ENCODE measurements at places on chromosomes 5 and 9.

DNA sequence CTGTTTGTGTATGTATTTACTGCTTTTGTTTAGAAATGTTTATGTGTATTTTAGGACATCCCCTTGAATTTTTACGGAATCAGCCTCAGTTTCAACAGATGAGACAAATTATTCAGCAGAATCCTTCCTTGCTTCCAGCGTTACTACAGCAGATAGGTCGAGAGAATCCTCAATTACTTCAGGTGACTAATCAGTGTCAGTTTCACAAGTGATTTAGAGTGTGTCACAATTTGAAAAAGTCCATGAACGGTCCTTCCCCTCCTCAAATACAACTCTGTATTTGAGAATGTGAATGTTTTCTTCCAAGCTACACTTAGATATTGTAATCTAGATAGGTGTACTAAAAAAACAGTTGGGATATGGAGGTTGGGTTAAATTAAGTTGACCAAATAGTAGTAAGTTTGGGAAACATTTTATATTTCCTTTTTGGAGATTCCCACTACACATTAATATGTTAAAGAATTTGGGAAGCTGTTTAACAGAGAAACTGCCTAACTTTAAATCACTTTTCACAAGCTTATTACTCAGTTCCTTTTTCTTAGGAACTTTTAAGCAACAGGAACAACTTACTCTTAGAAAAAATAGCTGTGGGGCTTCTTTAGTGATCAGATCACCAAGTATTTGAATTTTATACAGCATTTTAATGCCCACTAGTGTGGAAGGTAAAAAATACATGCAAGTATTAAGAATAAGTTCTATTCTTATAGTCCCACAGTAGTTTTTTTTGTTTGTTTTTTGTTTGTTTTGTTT lies 40.9 kb downstream of the RAD23B start:
- DNase-seq: no peak

- no peak for DNase-seq
These were observed 43.4 kb downstream of the PPARGC1B start for GRCh38 chr5:149773291-149774095.

DNA sequence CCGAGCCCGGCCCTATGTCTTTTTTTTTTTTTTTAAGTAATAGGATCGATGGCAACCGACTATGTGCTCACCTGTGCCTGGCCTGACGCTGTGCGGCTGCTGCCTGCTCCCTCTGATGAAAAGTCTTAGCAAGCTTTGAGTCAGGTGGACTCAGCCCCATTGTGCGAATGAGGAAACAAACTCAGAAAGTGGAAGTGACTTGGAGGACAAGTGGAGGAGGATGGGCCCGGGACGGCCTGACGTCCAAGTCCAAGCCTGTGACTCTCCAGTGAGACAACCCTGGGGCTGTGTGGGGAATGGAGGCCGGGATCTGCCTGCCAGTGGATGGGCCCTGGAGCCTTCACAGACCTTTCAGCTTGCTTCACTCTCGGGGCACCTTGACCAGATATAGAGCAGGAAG lies 57.9 kb downstream of the EXD3 start:
- no peak for DNase-seq

DNA sequence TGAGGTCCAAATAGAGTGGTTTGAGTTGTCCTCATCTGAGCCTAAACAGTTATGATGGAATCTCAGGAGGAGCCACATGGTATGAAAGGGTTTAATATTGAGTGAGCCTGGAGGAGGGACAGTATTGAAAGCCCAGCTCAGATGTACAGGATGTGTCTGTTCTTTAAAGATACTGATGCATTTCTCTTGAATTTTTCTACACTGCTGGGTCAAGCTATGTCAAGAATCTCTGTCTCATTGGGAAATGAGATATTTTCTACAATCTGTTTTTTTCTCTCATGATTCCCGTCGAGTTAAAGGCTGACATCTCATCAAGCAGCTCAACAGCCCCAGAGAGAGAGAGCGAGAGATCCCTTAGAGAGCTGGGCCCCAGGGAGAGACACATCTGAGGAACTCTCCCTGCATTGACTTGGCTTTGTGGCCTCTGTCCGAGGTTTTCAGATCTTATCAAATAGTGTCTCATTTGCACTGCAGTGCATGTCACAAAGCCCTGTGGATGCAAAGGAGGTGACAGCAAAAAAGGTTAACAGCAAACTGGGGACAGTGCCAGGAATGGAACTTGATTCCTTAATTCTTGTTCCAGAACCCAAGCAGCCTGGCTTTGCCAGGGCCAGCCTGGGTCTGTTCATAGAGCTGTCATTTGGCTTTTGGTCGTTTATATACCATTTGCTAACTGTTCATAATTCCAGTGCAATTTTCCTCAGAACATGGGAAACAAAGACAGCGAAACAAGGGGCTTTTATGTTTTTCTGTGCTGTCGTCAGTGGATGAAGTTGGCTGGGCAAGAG lies 19.0 kb upstream of the ACTBL2 start:
- DNase-seq: no peak

GRCh38 chr5:51156838-51157237 lies 226.4 kb upstream of the ISL1 start:
- DNase-seq: no peak

DNA sequence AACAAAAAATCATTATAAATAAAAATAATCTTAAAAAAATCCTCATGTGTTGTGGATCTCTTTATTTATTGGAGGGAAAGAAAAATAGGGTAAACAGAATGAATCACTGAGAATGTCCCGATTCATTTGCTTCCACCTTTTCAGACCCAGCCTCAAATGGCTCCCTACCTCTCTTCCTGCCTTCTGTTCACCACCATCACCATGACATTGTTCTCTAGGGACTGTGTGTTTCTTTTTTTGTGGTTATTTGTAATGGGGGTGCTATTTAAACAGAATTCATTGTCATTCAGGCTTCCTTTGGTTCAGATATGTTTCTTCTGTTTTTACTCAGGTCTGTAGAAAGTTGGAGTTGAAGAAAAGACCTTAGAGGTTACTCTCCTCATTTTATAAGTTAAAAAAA lies 198.2 kb downstream of the KIF4B start:
- DNase-seq: no peak

DNA sequence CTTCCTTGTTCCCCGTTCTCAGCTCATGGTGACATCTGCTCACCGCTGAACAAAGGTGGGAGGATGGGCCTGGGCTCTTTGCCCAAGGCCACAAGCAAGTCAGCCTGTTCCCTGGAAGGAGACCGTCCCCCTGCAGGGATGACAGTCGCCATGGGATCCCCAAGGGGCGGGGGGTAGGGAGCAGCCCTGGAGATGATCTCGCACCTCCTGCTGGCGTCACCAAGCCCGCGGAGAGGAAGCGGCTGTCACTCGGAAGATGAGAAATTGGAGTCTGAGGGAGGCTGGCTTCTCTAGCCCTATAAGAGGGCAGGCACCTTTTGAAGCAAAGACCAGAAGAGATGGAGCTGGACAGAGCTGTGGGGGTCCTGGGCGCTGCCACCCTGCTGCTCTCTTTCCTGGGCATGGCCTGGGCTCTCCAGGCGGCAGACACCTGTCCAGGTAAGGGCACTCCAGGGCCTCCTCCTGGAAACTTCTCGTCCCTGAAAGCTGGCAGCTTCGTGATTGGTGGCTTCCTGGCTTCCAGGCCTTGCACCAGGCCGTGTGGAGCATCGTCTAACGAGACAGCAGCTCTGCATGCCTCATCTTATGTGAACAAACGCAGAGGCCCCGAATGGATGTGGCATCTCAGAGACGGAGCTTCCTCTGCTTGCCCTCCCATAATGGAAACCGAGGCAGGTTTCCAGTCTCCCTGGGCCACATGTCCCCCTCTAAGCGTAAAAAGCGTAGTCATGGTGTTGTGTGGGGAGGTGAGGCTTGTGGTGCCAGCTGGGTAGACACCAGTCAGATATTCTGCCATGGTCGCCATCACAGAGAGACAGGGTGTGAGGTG lies at the start of gene FCN2:
Gene FCN2, plus strand, starts transcription at position 327 of the 829 bp plus-strand sequence. Its CDS starts 12 bp downstream, at position 339.
- DNase-seq: no peak

GRCh38 chr9:69513141-69513820 lies 158.9 kb downstream of the APBA1 start:
- DNase-seq: no peak

DNA sequence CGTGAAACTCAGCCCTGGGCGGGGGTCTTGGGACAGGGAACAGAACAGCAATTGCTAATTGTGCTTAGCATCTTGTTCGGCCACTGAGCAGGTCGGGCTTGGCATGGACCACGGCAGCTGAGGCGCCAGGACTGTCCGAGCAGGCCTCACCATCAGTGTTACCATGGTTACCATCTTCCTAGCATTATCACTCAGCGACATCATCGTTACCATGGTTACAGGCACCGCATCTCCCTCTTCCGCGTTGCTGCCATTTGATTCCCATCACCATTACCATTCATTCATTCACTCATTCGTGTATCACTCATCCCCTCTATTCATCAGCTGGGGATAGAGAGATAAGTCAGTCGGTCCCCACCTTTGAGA lies 81.0 kb upstream of the ZBTB43 start:
- no peak for DNase-seq

DNA sequence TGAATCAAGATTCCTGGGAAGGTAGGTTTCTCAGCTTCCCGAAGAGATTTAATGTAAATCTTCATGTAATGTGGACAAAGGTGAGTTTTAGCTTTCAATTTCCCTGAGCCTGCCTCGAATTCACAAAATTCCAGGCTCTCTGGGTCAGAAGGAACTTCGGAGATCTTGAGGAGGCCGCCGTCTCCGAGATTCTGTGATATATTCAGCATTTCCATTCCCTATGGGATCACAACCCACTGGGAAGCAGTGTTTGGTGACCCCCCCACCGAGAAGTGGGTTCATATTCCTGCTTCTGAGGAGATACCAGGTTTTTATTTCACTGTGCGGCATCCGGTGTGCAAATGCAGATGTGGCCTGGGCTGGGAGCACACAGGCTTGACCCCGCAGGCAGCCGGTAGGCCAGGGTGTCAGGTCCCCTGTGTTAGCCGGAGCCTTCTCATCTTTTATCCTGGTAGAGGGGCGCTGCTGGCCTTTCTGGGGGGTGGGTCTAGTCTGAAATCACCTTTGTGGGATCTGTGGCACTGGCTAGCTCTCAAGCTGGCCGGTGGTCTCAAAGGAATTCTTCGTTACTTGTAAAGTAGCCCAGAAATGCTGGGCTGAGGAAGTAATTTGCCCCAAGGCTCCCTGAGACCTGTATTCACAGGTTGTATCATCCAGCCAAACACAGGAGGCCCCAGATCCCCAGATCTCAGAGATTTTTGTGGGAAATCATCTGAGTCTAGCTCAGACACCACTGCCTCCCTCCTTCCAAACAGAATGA lies 1.4 kb downstream of the PLEKHG4B start:
- DNase-seq: no peak

- DNase-seq: peak; percentile 46
These were observed 4.5 kb upstream of the SET start for GRCh38 chr9:128684325-128685199.

DNA sequence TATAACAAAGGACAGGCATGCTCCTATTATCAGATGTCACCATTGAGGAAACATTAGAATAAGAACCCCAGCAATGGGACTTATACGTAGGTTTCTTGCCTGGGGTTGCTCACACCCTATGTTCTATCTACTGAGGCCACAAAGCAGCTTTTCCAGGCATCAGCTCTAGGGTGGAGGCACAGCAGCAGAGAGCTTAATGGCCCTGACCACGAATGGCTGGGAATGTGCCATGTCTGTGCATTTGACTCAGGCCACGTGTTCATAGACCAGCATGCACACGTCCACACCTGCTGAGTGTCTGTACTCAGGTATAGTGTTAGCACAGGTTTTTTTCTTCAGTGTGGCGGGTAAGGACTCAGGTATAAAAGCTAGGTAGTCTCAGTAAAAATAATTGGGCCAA lies 129.4 kb downstream of the AOPEP start:
- no peak for DNase-seq

- no peak for DNase-seq
These were observed 26.4 kb downstream of the EHMT1 start for GRCh38 chr9:137645211-137645610.

DNA sequence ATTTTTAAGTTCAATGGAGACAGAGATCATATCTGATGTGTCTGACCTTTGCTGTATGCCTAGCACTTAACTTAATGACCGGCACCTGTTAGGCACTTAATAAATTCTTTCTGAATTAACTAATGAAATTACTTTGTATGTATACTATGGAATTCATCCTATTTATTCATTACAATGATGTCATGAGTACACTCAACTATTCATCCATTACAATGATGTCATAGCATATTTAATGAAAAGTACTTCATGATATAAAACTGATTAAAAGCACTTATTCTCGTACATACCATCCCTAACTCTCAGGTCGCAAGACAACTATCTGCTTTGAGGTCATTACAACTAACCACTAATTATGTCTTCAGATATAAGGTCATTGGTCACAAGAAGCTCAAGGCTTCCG lies 1131.6 kb downstream of the DTWD2 start:
- no peak for DNase-seq

GRCh38 chr5:43140286-43140685 lies 19.6 kb downstream of the ZNF131 start:
- no peak for DNase-seq

DNA sequence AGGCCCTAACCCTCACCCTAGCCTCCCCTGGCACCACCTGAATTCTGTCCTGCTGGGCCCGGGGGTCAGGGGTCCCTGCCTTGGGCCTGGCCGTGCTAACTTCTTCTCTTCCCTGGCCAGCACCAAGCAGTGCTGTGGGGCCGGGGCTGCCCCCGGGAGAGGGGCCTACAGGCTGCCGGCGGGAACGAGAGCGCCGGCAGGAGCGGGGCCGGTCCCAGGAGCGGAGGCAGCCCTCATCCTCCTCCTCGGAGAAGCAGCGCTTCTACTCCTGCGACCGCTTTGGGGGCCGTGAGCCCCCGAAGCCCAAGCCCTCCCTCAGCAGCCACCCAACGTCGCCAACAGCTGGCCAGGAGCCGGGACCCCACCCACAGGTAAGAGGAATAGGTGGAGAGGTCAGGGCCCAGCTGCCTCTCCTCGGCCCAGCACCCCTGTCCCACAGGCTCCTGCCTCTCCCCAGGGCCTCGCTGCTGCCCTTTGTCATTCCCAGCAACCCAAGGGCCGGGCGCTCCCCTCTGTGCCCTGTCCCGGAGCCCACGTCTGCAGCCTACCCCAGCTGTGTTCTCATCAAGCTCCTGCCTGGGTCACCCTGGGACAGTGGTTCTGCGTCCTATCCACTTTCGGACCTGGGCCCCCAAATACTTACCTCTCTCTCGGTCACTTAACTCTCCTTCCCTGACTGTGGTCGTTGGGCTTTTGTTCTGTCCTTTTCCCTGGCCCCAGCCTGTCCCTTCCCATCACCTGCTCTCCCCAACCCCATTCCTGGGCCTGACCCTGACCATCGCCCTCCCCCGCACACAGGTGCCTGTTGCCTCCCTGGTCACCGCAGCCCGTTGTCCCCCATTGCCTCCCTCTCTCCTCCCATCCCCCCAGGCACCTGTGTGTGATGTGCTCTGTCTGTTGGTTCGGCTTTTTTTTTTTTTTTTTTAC lies 243.2 kb downstream of the CACNA1B start:
- no peak for DNase-seq

DNA sequence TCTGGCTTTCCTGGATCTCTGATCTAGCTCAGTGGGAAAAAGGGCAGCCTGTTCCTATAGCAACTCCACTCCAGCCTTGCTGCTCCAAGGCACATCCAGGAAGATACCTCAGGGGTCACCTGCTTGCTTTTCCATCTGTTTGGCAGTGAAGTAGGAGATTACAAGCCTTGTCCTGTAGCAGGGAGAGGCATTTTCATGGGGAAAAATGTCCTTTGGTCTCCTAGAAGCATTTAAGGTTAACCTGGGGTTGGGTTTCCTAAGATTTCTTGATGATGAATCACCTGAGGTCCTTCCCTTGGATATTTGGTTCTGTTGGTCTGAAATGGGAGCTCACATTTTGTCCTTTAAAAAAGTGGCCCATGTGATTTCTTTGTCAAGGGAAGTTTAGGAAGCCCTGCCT lies 1.5 kb upstream of the TMEM174 start:
- no peak for DNase-seq
